ENCODE measurements at places on chromosomes 4 and X. TPM values are rescaled to one million over a fixed set of nuclear protein-coding genes. Genes with fewer than 3 reads are reported as not detected.

DNA sequence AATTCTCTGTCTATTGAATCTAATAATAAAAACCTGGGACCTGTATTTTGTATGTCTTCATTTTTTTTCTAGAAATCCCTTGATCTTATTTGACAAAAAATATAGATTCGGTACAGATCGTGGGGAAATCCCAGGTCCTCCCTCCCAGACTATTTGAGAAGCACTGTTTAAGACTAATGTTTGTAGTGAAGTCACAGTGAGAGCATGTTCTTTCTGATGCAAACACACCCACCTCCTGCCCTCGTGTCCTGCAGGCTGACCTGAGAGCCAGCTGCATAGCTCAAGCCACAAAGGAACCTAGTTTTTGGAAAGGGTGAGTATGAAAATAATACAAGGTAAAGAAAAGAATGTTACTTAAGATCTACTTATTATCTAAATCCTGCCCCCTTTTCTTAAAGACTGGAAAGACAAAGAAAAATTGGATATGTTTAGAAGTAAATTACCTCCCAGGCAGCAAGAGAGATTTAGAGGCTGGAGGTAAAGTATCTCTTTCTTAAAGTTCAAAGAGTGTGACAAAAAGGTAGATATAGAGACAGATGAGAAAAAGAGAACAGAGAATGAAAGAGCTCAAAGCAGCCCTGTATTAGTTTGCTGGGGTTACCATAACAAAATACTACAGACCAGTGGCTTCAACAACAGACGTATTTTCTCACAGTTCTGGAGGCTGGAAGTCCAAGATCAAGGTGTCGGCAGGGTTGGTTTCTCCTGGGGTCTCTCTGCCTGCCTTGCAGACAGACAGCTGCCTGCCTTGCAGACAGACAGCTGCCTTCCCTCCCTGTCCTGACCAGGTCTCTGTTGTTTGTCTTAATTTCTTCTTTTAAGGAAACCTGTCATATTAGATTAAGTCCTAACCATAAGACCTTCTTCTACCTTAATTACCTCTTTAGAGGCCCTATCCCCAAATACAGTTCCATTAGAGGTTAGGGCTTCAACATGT is 20.4 kb upstream of the DCTD start:
- no peak for DNase-seq

DNA sequence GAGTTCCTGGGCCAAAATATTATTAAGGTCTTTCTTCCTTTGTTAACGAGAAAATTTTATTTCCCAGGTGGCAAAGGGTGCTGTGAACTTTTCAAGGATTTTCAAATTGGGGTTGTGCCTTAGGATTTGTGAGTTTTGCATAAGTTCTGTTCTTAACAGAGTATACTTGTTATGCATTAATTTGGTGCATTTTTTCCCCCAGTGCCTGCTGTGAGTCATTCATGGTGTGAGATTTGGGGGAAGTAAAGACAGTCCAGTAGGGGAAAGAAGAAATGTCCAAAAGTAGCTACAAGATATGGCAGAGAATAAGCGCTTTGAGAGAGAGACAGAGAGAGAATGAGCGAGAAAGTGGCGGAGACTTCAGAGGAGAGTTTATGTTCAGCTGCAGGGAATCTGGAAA is 239.2 kb downstream of the ARHGAP10 start:
- DNase-seq = no peak

Gene TSPAN7
- 234 TPM for total RNA-seq

- DNase-seq = no peak
These were observed 25.7 kb downstream of the GAB3 start for GRCh38 chrX:154724993-154725756.

Gene WDR17
- 0.48 TPM for total RNA-seq

DNA sequence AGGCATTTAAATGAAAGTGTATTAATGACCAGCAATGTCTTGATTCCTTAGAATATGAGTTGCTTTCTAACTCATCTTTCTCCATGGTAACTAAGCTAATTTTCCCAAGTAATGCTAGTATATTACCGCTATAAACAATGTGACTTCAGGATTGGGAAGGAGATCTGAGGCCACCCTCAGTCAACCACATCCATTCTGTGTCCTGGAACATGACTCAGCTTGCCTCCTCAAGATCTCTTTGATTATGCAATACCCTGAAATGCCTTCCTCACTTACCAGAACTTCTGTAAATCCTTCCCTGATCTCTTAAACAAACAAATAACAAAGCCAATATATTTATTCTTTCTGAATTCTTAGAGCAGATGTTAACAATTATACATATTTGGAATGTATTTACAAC is 1495.5 kb downstream of the PCDH18 start:
- no peak for DNase-seq

DNA sequence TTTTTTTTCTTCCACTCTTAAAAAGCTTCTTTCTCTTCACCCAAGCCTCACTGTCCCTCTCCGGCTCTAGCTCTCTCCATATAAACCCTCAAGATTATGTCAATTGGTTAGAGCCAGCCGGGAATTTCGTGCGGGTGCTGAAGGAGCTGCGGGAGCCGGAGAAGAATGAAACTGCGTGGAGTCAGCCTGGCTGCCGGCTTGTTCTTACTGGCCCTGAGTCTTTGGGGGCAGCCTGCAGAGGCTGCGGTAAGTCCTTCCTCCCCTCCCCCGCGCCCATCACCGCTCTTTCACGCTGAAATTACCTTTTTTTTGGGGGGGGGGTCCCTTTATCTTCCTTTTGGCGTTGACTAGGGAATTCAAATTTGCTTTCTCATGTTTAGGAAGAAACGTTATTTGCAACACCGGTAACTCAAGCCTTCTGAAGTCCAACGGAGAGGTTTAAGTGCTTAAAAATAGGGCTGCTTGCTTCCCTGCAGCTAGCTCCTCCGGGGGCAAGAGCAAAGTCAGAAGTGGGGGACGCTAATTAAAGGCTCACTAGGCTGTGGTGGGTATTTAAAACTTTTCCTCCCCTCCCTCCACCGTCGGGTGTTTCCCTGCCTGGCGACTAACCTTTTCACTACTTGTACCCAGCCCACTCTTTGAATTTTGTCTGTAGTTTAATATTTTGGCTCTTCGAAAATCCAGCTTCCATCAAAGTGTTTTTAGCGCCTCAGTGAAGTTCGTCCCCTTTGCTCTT is 491 bp downstream of the COL4A5 start:
- no peak for DNase-seq

DNA sequence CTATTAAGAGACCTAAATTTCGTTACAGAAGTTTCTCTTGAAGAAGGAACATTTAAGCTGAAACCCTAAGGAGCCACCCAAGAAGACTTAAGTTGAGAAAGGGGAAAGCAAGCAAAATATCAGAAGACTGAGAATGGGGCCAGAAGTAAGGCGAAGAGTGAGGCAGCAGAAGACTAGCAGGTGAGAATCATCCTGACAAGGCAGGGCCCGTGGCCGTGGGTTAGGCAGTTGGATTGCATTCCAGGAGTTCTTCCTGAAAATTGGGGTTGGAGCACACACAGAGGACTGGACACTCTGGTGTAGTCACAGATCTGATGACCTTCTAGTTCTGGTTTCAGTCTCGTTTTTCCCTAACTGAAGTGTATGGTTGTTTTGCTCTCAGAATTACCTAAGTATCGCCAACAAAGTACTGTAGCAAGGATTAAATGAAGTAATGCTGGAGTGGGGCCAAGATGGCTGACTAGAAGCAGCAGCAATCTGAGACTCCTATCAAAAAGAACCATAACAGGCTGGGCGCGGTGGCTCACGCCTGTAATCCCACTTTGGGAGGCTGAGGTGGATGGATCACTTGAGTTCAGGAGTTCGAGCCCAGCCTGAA is 94.4 kb upstream of the GUCY1A1 start:
- DNase-seq = no peak

Gene SRPK3
- total RNA-seq = 43.7 TPM

Gene MED12
- 24.8 TPM for total RNA-seq

DNA sequence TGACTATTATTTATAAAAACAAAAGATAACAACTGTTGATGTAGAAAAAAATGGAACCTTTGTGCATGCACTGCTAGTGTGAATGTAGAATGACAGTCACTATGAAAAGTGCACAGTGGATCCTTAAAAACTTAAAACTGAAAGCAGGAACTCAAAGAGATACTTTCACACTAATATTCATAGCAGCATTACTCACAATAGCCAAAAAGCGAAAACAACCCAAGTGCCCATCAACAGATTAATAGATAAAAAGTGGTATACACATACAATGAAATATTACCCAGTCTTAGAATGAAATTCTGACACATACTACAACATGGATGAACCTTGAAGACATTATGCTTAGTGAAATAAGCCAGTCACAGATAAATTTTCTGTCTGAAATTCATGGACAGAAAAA is 23.8 kb downstream of the CENPC start:
- DNase-seq = no peak

Gene GDPD2
- total RNA-seq = not detected

DNA sequence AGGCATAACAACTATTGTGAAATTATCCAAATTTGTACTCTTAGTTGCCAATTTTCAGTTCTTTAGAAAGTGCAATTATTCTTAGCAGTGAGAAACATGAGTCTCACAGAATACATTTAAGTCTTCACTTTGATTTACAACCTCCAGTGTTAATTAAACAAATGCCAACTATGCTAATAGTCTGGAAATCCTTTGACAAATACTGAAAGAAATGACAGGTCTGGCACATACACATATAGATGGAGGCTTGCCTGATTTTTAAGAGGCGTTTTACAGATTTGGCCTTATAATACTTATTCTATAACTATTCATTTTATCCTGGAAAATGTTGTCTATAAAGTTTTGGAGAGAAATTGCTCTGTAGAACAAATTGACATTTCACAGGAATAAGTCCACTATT is 320.1 kb downstream of the TRIML1 start:
- no peak for DNase-seq

Gene ADAMTS3
- total RNA-seq = 0.58 TPM

DNA sequence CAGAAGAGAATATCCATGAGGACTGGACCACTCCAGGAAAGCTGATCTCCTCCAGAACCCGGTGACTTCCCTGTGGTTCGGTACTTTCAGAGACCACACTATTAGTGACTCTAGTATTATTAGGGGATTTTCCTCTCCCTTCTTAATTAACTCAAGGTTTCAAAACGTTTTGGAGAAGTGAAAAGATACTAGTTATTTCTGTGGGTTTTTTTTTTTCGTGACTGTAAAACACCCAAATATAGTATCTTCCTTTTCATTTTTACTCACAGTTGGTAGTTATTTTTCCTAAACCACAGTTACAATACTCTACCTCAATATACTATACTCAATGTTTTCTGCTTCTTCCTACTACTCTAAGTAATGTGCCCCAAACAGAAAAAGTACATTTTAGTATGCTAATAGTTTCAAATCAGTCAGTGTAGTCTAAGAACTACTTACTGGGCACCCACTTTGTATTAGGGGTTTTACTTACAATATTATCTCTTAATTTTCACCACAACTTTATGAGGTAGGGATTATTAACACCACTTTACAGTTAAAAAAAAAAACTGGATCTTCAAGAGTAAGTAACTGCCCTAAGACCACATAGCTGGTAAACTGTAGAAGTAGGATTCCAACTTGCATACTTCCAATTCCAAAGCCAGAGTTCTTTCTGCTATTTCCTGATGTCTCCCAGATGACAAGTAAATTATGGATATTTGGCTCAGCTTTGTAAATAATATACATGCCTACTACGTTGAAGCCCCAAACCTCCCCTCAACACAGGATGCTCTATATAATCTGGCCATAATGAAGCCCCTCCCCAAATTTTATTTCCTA is 45.0 kb downstream of the SLC9A7 start:
- no peak for DNase-seq

DNA sequence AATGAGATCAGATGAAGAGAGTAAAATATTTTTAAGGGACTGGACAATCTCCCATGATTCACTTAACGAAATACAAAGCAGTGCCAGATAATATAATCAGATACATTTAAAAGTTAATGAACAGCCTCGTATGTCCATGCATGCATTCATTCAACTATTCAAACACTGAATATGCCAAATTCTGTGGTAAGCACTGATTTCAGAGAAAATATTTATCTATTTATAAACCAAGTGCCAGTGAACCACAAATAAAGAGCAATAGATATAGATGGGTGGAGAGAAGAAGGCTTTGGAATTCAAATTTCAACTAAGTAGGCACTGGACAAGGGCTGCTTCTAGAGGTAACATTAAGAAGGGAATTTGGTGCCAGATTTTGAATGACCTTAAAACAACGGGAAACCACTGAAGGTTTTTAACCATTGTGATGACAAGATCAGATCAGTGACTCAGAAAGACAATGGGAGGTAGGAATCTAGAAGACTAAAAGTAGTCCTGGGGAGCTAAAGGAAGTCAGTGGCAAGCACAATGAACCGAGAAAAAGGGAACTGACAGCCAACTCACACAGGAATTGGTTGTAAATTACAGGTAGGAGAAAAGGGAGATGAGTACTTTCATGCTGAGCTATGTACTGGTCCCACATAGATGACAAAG is 14.2 kb downstream of the ELOVL6 start:
- DNase-seq = no peak

Gene ARHGEF6
- 48.5 TPM for total RNA-seq

Gene NUDT6
- total RNA-seq = 3.7 TPM

- DNase-seq = no peak
These were observed 1295.8 kb upstream of the TENM3 start for GRCh38 chr4:180947425-180947824.

DNA sequence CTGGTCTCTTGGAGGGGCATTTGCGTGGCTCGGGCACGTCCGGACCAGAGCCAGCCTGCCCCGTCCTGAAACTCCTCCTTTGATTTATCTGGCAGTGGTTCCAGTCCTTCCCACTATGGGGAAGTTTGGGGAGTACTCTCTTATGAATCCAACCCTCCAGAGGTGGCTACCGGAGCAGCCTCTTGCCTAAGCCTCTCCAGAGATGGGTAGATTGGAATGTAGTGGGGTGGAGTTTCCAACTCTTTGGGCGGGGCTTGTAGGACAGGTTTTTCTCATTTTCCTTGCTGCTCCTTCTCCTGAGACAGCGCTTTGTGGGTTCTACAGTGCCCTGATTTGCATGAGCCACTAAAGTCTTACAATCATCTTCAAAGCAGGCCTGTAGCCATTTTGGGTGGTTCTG is 60.1 kb upstream of the XAGE1B start:
- no peak for DNase-seq

GRCh38 chr4:159366966-159367780 is 264.3 kb downstream of the RAPGEF2 start:
- no peak for DNase-seq

GRCh38 chr4:73257651-73258435 is 755 bp downstream of the ANKRD17 start:
- no peak for DNase-seq

Gene VEGFD
- total RNA-seq = 6.9 TPM

Gene NAA11
- not detected for total RNA-seq

DNA sequence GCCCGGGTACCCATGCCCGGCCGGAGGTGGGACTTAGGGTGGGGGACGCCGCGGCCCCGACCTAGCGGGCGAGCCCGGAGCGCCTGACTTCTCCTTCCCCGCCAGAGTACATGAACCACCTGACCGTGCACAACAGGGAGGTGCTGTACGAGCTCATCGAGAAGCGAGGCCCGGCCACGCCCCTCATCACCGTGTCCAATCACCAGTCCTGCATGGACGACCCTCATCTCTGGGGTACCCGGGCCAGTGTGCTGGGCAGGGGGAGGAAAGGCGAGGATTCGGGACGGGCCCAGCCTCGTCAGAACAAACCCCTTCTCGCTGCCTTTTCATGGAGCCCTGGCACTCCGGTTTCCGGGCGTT is 622 bp downstream of the TAFAZZIN start:
- peak; percentile 70 for DNase-seq

Gene RNF175
- total RNA-seq = not detected
